ENCODE measurements at places on chromosomes 12 and 14.

DNA sequence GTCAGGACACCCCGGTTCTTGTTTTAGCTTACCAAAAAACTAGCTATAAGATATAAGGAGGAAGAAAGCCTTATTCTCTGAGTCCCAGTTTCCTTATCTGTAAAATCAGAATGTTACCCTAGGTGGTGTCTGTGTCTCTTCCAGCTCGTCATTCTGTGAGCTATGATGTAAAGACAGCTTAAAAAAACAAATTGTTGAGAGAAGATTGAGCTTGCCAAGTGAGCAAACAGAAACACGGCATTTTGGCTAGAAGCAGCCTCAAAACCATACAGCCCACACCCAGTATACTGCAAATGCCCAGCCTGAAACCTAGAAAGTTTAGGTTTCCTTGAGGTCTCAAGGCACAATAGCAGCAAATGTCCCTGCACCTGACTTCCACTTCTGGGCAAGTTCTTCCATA, 151.4 kb downstream of the SSPN start:
- no peak for DNase-seq

DNA sequence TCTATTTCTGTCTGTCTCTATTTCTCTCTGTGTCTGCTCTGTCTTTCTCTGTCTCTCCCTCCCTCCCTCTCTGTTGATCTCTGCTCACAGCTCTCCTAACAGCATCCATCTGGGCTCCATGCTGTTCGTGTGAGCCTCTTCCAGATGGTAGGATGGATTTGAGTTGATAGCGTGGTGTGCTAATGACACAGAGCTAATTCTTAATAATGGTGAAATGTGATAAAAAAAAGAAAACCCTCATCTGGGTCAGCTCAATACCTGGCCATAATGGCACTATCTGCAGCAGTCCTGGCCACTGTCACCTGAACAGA, 96.4 kb downstream of the AACS start:
- peak; percentile 53 for DNase-seq

DNA sequence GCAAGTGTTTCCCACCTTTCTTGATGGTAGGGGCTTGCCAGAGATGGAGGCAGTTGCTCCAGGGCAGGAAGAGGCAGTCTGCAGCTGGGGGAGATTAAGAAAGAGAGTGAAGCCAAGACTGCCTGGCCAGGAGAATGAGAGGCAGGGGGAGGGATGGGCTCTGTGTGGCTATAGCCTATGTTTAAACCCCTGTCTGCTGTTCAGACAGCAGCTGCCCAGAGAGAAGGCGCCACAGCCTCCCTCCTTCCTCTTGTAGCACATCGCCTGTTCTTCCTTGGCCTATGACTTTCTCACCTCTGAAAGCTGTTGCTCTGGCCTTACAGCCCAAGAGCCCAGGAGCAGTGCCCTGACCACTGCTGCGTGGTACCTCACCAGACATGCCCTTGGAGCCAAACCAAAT, 61.7 kb downstream of the EMP1 start:
- DNase-seq, result peak; percentile 37

DNA sequence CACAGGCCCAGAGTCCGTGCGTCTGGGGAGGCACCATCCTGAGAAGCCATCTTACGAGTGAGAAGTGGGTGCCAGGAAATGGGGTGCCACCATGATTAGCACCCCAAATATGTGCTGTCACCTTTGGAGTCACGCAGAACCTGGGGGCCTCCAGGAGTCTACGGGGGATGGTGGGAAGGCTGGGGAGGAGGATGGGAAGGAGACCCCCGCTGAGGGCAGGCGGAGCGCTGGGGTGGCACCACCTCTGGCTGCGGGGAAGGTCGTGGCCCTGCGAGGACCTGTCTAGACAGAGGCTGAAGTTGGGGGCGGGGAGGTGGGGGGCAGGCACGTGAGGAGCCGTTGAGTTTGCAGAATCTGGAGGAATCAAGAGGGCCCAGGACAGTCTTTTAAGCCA, 42.6 kb upstream of the FBRSL1 start:
- DNase-seq, result no peak

- DNase-seq, result no peak
Observed at GRCh38 chr14:105357626-105358025, 40.7 kb upstream of the TEX22 start.
